ENCODE measurements at places on chromosomes 5 and 9. TPM values are rescaled to one million over a fixed set of nuclear protein-coding genes. Genes with fewer than 3 reads are reported as not detected.

DNA sequence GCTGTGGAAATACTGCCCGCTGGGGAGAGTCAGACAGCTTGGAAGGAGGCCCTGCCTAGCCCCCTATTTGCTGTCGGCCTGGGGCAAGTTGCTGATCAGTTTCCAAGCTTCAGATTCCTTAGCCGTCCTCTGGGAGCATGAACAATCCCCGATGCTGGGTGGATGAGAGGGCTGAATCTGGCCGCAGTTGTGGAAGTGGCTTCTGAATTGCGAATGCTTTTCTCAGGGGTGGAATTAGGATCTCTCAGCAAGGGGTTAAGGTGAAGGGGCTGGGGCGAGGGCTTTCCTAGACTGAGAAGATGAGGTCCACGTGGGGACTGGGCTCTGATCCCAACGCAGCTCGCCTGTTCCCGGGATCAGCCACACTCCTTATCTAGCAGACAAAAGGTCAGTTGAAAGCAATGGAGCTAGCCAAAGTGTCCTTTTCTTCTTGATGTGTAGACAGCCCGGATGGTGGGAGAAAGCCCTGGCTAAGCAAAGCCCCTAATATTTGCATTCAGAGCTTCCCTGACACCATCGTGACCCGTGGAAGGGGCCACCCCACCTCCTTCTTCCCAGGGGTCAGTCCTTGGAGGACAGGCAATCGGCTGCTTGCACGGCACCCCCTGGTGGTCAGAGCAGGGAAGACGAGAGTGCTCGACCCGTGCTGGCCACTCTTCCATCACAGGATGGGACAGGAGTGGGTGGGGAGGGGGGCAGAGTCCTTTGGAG lies 54.9 kb downstream of the COL15A1 start:
- peak; percentile 75 for DNase-seq

- DNase-seq: no peak
These were observed 250.7 kb upstream of the PTPRD start for GRCh38 chr9:10863476-10863875.

The TAF9 gene
- 66.4 TPM for total RNA-seq

GRCh38 chr5:179994583-179995323 lies 76.8 kb downstream of the RNF130 start:
- DNase-seq: peak; percentile 2

The MSMP gene
- not detected for total RNA-seq

- DNase-seq: peak; percentile 91
These were observed 77.0 kb downstream of the OXCT1 start for GRCh38 chr5:41793141-41793770.

The SPATA31C1 gene
- not detected for total RNA-seq

DNA sequence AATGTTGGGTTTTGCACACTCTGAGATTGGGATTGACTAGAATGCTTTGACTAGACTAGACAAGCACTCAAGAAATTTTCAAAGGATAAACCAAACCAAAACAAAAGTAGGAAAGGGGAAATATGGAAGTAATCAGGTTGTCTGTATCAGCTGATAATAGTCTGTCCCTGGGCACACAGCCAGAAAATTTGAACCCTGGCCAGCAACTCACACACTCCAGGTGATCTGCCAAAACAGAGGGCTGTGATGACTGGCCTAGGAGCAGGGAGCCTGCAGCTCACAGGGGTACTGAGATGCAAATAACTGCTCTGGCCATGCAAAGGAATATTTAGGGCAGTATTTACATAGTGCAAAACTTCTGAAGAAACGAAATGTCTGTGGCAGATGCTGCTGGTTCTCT lies 112.3 kb upstream of the SMIM23 start:
- no peak for DNase-seq

The FCN2 gene
- not detected for total RNA-seq

- DNase-seq: no peak
These were observed 32.8 kb downstream of the SH3RF2 start for GRCh38 chr5:145968970-145969713.

- DNase-seq: no peak
These were observed 16.5 kb upstream of the SPDL1 start for GRCh38 chr5:169567079-169567478.

- no peak for DNase-seq
These were observed 106.6 kb downstream of the TMC1 start for GRCh38 chr9:72627956-72628540.

GRCh38 chr5:16508730-16509531 lies 43.3 kb upstream of the ZNF622 start:
- DNase-seq: peak; percentile 19

DNA sequence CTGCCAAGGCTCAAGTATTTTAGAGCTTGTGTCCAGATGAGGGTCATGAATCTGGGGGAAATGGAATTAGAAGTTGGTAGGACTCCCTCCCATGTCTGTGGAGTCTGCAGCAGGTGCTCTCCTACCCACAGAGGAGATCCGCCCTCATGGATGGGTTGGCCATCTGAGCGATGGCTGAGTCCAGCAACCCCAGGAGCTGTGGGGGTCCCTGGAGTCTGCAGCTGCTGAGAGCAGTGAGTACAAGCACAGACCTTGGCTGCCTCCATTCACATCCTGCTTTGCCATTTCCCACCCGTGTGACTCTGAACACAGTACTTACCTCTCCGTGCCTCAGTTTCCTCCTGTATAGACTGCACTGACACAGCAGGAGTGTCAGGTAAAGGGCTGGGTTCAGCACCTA lies 25.8 kb upstream of the SYNPO start:
- DNase-seq: no peak

GRCh38 chr5:80668016-80668969 lies 13.5 kb upstream of the DHFR start:
- DNase-seq: no peak

- DNase-seq: no peak
These were observed 7.2 kb downstream of the ROPN1L start for GRCh38 chr5:10448754-10449360.

The SAPCD2 gene
- 5.2 TPM for total RNA-seq

DNA sequence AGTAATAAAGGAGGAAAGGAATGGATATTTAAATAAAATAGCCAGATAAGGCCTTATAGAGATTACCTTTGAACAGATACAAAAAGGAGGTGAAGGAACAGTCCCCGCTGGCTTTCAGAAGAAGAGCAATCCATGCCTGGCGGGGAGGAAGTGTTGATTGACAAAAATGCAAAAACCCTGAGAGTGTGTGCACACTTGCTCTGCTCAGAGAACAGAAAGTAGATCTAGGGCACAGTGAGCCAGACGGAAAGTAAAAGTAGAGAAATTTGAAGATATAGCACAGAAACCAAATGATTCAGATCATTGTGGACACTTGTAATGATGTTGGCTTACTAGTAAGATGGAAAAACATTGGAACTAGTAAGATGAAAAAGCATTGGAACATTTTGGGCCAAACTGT lies 720.6 kb downstream of the PTPRD start:
- no peak for DNase-seq

The TJP2 gene
- total RNA-seq: 15.1 TPM

The DBH gene
- total RNA-seq: not detected

DNA sequence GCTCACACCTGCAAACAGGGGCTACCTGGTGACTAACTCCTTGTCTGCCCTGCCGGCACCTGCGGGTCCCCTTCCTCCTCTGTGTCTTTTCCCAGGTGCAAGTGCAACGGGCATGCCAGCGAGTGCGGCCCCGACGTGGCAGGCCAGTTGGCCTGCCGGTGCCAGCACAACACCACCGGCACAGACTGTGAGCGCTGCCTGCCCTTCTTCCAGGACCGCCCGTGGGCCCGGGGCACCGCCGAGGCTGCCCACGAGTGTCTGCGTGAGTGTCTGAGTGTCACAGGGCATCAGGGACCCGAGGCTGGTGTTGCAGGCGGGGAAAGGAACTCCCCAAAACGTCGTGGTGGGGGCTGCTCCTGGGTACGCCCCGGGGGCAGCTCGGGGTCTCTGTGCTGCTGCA lies 27.1 kb downstream of the LAMC3 start:
- DNase-seq: no peak

DNA sequence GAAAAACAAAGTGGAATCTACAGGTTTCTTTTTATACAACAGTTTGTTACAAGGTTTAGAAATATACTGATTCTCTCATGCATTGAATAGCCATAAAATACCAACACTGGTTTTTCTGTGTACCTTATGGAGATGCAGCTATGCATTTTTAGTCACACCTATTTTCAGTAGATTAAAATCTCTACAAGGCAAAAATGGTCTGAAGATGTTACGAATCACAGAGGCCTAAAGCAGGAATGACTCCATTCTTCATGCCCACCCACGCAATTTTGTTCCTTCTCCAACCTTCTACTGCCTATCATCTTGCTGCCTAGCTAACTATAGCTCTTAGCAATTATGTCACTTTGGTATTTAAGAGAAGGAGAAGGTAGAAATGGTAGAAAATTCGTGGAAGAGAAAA lies 9.9 kb downstream of the PLK2 start:
- no peak for DNase-seq

The F2RL1 gene
- 26.3 TPM for total RNA-seq

DNA sequence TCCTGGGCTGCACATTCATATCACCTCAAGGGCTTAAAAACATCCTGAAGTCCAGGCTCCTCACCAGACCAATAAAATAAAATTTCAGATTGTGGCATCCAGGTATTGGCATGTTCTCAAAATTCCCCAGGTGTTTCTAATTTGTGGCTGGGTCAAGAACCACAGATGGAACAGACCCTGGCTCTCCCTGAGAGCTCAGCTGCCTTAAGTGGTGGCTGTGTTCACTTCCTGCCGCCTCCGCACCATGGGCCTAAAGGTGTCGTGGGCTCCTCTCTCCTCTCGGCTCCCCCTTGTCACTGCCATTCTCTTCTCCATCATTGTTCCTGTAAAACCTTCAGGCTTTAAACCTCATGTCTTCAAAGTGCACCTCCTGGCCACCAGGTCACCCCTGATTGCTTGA lies 17.8 kb upstream of the CCNJL start:
- DNase-seq: no peak

DNA sequence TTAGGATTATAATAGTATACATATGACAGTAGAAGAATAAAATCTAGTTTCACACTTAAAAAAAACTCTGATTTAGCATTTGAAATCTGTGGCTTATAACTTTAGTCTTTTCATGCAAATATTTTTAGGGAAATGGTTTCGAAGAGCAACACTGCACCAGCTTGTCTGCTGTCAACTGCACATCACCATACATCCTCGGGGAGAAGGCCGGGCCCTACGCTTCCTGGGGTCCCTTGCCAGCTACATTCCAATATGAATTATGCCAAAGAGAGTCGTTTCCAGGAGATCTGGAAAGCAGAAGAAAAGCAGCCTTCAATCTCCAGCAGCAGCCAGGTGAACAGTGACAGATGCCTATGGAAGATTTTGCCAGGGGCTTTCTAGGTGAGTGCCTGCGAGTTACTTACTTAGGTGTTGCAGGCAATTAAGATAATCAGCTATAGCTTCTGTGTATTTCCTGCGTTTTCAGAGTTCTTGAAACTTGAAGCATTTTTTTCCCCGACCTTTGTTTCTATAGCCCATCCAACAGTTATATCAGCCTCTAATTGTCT lies 166.8 kb downstream of the TRPM3 start:
- DNase-seq: no peak

- DNase-seq: peak; percentile 40
These were observed 132.2 kb downstream of the FBXO4 start for GRCh38 chr5:42057254-42057690.

- DNase-seq: no peak
These were observed 14.4 kb upstream of the PLEKHG4B start for GRCh38 chr5:77546-77945.

GRCh38 chr9:98488571-98489312 lies 220.0 kb downstream of the GABBR2 start:
- peak; percentile 83 for DNase-seq

- peak; percentile 76 for DNase-seq
These were observed 30.7 kb downstream of the IFNW1 start for GRCh38 chr9:21110708-21111576.

DNA sequence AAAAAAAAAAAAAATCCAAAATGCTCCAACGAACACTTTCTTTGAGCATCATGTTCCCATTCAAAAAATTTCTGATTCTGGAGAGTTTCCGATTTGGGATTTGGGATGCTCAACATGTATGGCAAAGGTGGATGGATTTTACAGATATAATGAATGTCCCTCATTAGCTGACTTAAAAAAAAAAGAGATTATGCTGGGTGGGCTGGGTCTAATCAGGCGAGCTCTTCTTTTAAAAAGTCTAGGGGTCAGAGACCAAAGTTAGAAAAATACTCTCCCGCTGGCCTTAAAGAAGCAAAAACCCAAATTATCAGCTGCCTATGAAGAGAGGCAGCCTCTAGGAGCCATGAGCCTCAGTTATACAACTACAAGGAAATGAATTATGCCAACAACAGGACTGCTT lies 15.2 kb upstream of the CTNNAL1 start:
- DNase-seq: no peak

Measured in fibroblast of villous mesenchyme (primary cell).